Activated effector memory CD4-positive, alpha-beta T cell treated with Interleukin-2 at 50 U/mL for 16 hours (primary cell): ENCODE measurements at places on chromosomes 11 and 22.

- no peak for DNase-seq
Measured at GRCh38 chr11:106271086-106271485, 193.6 kb downstream of the AASDHPPT start.

GRCh38 chr11:111814557-111815320 is 48.5 kb upstream of the PPP2R1B start:
- no peak for DNase-seq

DNA sequence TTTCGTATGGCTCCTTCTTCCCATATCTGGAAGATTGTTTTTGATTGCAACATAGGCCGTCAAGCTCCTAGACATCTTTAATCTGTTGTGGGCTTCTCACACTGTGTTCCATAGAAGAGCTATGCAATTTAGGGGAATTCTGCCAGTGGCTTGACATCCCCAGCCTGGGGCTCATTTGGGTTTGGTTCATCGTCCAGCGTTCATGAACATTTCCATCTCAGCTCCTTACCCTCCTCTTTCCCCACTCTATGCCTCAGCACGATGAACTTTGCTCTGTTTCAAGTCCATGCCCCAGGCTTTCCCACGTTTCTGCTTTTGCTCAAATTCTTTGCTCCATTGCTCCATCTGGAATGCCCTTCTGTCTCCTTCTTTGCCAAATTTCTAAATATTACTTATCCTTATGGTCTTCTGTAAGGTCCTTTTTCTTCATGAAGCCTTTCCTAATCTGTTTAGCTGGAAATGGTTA is 26.1 kb upstream of the CLMP start:
- no peak for DNase-seq

DNA sequence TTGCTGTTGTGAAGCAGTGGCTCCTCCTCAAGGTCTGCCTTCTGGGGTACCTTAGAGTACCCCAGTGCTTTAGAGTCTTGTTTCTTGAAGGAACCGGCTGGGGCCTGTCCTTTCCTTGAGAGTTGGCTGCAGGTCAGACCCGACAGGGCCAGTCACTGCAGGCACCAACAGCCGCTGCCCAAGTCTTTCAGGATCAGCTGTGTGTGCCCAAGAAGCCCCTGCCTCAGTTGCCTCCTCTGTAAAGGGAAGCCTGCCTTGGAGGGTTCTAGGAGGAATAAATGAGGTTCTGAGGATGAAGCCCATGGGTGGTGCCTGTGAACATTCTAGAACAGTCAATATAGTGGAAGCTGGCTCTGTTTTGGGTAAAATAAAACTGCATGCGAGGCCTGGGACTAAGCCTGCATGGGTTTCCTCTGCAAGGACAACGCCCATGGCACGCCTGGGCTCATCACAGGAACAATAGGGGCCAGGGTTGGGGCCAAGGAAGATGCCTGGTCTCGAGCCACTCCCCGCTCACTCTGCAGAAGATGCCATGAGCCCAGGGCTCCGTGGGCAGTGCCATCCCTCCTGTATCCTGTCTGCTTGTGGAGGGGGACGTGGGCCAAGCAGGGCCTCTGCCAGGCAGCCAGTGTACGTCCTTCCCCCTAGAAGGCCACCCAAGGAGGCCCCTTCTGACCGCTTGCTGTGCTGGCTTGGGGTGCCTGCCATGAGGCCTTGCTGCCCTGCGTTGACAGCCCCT is 81.6 kb downstream of the MED15 start:
- no peak for DNase-seq

GRCh38 chr11:8658321-8659057 is 24.0 kb downstream of the TRIM66 start:
- DNase-seq: no peak

DNA sequence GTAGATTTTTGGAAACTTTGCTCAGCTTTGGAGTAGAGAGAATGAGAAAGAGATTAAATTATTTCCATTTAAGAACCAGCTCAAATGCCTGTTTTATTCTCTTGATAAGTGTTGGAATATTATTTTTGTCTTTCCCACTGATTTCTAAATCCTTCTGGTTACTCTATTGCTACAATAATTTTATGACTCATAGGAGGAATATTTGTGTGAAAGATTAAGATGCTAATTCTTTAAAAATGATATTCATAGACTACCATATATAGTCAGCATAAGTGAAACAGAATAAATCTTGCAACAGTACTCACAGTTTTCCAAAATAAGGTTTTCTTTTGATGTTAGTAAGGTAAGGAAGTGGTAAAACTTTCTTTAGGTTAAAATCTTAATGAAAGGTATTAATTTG is 60.9 kb downstream of the YAP1 start:
- no peak for DNase-seq

DNA sequence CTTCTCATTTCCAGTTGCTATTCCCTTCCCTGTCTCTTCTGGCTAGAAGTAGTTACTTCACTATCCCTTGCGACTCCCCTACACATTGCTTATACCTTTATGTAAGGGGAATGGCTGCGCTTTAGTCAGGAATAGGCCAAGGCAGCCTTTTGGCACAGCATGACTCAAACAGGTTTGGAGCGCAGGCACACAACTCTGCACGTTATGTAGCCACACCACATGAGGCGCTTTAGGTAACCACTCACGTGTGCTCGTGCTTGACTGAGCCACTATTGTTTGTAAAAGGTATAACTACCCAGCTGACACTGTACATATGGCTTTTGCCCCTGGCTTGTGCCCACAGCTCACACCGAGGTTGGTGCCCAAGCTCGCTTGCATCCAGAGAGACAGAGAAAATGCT is 46.7 kb upstream of the LIPT2 start:
- no peak for DNase-seq

DNA sequence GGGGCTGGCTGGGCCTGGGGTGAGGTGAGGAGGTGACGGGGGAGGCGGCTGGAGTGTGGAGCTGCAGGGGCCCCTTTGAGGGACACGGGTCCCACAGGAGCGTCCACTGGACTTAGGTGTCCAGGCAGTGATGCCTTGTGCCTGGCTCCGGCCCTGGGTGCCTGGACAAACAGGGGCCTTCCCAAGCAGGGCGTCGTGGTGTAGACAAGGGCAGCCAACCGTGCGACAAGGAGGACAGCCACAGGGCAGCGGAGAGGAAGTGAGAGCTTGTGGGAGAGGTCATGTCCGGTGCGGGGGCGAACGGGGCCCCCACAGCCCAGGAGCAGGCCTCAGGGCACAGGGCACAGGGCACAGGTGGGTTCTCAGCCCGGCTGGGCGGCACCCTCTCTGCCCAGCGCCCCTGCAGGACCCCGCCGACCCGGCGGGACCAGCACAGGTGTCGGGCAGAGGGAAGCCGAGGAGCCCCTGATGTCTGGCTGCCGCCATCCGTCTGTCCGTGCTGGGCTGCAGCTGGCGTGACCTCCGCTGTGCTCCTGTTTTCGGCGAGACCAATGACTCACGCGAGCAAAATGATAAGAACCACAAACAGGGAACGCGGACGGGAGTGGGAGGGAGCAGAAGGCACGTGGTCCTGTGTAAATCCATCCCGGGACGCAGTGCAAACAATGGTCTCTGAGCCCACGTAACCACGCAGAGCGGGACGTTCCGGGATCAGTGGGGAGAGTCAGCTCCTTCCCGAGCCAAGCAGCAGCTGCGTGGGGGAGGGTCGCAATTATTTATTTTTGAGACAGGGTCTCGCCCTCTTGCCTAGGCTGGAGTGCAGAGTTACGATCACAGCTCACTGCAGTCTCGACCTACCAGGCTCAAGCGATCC is 49.1 kb upstream of the A4GALT start:
- no peak for DNase-seq

GRCh38 chr11:45921561-45922424 is 663 bp upstream of the LARGE2 start:
- DNase-seq: no peak

DNA sequence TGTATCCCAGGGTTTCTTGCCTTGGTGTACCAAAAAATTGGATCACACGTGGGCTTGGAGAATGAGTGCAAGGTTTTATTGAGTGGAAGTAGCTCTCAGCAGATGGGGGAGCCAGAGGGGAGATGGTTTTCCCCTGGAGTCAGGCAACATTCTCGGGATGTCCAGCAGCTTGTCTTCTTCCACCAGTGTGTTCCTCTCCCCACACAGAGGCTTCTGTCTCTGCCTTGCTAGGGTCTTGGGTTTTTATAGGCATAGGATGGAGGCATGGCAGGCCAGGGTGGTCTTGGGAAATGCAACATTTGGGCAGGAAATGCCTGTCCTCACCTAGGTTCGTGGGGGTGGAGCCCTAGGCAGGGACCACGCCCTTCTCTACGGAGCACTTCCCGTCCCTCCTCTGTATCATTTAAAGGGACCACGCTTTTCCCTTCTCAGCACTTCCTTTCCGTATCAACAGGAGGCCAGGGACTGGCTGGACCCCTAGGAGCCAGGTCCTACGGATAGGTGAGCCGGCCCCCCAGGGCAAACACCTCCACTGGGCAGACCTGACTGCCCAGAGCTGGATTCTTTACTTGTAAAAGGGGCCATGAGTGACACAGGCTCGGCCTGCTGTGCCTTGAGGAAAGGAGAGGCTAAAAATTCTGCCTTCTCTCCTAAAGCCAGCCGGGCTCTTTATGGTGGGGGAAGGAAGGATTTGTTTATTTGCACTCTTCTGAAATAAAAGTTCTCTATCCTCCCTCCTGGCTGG is 55.3 kb upstream of the CCDC188 start:
- peak; percentile 63 for DNase-seq

GRCh38 chr11:35089666-35090065 is 49.3 kb upstream of the CD44 start:
- no peak for DNase-seq

DNA sequence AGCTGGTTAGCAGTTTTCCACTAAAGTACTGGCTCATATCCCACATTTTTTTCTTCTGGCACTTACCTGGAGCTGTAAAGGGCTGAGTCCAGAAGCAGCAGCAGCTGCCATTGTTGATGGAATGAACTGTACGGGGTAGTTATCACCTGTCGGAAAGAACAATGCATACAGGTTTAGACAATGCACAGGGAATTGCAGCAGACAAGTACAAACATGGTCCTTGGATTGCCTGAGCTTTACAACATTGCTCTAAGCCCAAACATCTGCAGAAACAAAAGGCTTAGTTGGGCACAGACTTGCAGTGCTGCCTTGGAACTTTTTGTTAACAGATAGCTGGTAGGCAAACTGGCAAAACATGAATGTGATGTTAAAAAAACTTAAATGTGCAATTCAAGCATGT is 258.8 kb downstream of the SOX6 start:
- DNase-seq: no peak

DNA sequence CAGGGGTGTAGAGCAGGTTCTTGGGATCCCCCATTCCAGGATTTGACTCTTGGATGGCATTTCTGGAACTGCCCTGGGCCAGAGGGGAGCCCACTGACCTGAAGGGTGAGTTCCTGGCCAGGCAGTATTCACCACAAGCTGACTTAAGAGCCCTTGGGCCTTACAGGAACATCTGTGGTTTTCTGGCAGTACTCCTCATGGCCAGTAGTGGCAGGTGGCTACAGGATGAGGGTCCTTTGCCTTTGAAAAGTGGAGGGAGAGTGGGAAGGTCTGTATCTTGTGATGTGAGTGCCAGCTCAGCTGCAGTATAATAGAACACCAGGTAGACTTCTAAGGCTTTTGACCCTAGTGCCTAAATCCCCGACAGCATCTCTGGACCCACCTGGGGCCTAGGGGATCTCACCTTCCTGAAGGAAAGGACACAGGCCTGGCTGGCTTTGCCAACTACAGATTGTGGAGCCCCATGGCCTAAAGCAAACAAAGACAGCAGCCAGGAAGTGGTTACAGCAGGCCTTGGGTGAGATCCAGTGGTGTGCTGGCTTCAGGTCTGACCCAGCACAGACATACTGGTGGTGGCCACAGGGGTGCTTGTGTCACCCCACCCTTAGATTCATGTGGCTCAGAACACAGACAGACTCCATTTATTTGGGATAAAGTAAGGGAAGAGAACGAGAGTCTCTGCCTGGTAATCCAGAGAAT is 9.0 kb downstream of the OR51S1 start:
- DNase-seq: no peak

GRCh38 chr11:48005136-48005535 is 24.8 kb downstream of the PTPRJ start:
- DNase-seq: no peak

DNA sequence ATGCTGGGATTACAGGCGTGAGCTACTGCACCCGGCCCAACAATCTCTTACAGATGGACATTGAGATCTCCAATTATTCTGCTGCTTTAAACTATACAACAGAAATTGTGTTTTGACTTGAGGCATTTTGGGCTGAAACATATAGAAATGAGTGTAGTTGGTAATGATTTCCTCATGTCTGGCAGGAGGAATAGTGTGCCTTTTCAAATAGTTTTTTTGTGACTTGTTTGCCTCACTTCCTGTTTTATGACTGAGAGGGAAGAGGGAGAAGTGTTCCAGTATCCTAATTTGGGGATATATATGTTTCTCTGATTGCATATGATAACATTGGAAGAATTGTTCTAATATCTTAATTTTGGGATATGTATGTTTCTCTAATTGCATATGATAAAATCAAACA is 40.2 kb downstream of the EP300 start:
- DNase-seq: no peak

GRCh38 chr11:68469122-68469521 is 8.6 kb downstream of the PPP6R3 start:
- DNase-seq: no peak

DNA sequence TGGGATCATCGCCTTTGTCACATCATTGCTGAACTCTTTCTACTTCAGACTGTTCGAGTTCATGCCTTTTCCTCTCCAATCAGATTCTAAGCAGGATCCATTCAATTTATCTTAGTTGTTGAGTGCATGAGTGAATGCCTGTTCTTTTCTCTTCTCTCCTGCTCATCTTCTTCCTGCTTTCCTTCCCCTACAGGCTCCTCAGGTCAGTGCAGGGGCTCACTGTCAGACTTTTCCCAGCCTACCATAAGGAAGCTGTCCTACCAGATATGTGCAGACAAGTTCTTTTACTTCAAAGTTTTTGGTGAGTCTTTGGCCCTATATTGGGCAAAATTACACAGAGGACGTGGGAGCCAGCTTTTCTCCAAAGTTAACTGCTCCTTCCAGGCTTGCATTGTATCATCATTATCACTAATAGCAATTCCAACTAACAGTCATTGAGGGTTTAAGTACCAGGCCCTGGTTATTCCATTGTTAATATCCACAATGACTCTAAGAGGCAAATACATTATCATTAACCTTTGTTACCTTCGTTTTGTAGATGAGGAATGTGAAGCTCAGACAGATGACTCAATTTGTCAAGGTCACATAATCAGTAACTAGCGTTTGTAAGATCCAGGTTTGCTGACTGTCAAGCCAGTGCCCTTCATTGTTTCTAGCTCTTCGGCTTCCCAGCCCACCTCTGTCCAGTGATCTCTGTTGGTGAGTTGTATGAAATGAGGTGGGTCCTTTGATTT is 30.4 kb downstream of the OR6Q1 start:
- no peak for DNase-seq

DNA sequence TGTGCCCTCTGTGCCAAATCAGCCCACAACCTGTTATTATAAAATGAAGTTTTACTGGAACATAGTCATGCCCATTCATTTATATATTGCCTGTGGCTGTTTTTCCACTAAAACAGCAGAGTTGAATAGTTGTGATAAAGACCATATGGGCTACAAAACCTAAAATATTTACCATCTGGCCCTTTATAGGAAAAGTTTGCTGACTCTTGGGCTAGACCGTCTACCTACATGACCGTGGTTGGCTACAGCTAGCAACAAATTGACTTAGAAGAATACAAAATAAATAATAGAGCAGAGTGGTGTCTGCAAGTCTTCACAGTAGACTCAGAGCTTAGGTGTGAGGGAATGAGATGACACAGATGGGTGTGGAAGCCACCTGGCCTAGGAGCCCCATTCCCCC is 11.2 kb upstream of the IL18BP start:
- no peak for DNase-seq
